Daoy (cell line): ENCODE measurements at places on chromosomes 6 and 20. TPM values are rescaled to one million over a fixed set of nuclear protein-coding genes. Genes with fewer than 3 reads are reported as not detected.
A peak's percentile ranks its signal among the peaks of the same experiment; 100 is the strongest.

Gene ZSCAN23
- total RNA-seq: 3.4 and 8.4 TPM in 2 replicates

DNA sequence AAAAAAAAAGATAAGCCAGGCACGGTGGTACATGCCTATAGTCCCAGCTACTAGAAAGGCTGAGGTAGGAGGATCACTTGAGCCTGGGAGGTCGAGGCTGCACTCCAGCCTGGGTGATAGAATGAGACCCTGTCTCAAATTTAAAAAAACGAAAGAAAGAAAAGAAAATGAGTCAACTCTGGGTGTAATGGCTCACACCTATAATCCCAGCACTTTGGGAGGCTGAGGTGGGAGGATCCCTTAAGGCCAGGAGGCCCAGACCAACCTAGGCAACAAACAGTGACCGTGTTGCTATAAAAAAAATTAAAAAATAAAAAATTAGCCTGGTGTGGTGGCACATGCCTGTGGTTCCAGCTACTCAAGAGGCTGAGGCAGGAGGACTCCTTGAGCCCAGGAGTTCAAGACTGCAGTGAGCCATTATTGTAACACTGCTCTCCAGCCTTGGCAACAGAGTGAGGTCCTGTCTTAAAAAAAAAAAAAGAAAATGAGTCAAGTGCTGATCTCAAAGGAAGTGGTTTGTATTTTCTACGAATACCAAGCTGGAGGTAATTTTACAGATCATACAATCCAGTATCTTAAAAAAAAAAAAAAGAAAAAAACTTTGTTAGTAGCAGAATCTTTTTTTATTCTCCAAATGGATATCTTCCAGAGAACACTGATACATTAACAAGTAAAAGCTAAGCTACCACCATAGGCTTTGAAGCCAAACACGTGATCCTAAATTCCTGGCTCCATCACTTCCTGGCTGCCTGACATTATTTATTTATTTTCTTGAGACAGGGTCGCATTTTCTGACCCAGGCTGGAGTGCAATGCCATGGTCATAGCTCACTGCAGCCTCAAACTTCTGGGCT is 5.7 kb downstream of the COMMD7 start:
- DNase-seq: peak; percentile 62

Gene DNAH8
- under 0.01 TPM in 1 of 2 replicates, not detected in the other for total RNA-seq

- no peak for DNase-seq
Observed at GRCh38 chr20:34328928-34329677, 25.9 kb upstream of the AHCY start.

Gene CST2
- total RNA-seq: not detected in 2 replicates

GRCh38 chr20:62621251-62622110 is 20.8 kb upstream of the SLCO4A1 start:
- no peak for DNase-seq

- DNase-seq: no peak
Observed at GRCh38 chr6:19827247-19827646, 9.9 kb upstream of the ID4 start.

Gene MUCL3
- not detected in 2 replicates for total RNA-seq

Gene PDYN
- not detected in 2 replicates for total RNA-seq

Gene CTAGE9
- total RNA-seq: not detected in 2 replicates

Gene NKX2-4
- 3.8 and 7.3 TPM in 2 replicates for total RNA-seq

- peak; percentile 76 for DNase-seq
Observed at GRCh38 chr20:47336129-47336754, 20.3 kb downstream of the ZMYND8 start.

GRCh38 chr20:53399083-53399482 is 194.6 kb downstream of the ZNF217 start:
- DNase-seq: no peak

DNA sequence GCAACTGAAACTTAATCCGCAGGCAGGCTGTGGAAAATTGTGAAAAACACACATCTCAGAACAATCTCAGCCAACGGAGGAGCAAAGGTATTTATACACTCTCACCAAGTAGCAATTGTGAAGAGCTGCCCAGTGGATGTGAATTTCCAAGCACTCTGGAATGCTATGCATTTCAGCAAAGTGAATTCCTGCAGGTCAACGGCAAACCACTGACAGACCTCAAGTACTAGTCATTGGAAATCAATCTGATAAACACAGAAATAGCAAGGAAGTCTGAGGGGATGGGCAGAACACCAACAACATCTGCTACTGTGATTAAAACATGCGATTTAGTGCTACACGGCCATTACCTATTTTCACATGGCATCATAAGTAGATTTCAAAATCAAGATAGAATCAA is 429.1 kb downstream of the HTR1B start:
- DNase-seq: no peak

DNA sequence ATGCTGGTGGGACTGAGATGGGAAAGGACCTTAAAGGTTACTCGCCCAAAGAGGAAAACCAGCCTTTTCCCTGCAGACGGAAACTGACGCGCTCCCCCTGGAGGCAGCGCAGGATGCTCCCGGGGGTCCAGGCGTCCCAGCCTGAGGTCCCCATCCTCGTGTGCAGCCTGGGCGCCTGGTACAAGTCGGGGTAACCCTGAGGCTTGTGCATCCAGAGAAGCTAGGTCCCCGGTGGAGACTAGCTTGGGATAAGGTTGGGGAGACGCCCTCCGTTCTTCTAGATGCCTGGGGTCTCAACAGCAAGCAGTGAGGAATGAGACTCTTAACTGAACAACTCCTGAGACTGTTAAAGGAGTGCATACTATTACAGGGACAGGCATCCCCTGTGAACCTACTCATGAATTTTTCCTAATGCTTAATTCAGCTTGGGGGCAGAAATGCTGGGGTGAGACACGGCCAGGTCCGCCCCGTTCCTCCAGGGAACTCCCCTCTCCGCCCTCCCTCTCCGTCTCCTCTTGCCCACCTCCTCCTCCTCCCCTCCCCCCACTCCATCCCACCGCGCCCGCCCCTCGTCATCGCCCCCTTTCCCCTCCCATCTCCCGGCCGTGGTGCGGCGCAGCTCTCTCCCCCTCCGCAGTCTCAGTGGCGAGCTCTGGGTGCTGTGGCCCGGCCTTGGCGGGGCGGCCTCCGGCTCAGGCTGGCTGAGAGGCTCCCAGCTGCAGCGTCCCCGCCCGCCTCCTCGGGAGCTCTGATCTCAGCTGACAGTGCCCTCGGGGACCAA is at the start of gene PRSS35:
PRSS35 (plus strand) TSS at position 634 of the 781 bp plus-strand sequence. CDS start 10,908 bp downstream, outside the sequence.
- DNase-seq: peak; percentile 72

Gene SAMD3
- not detected in 2 replicates for total RNA-seq

Gene DDO
- 1.2 and 1.9 TPM in 2 replicates for total RNA-seq

GRCh38 chr20:1822564-1823449 is 72.4 kb upstream of the SIRPA start:
- DNase-seq: no peak

DNA sequence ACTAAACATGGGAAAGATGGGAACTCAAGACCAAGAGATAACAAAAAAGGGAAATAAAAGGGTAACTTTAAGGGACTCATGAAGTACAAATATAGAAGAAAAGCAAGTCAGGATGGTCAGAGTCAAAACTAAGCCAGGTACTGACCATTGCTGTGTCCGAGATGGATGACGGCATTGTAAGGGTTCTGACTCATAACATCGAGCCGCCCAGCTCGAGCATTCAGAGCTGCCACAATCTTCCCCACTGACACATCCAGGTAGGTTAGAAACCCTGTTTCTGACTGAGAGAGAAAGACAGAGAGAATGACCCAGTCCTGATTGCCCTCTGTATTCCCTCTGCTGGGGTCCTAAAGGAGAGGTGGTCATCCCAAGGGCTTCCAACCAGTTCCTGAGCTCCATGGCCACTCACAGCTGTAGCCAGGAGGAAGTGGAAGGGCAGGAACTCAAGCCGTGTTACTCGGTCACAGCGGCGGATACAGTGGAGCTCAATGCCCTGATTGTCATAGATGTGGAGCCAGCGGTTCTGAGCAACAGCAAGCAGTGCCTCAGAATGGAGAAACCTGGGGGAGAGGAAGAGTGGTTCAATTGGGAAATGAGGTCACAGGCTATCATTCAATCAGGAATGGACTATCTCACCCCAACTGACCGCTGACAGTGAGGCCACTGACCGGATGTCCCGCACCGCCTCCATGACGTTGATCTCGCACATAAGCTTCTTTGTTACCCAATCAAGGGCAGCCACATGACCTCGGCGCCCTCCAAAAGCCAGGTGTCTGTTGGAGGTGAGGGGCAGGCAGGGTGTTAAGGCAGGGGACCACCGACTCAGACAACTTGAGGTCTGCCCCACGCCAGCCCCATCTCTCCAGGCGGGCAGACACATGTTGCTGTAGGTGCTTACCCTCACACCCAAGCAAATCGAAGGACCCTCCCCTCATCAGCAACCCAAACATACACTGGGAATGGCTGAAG is 1.8 kb downstream of the WDR46 start:
- no peak for DNase-seq

DNA sequence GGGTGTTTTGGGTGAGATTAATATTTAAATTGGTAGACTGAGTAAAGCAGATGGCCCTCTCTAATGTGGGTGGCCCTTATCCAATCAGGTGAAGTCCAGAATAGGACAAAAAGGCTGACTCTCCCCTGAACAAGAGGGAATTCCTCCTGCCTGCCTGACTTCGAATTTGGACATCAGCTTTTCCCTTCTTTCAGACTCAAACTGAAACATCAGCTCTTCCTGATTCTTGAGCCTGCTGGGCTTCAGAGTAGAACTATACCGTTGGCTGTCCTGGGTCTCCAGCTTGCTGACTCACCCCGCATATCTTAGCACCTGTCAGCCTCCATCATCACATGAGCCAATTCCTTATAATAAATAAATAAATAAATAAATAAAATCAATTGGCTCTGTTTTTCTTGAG is 15.0 kb upstream of the TGM6 start:
- DNase-seq: no peak

DNA sequence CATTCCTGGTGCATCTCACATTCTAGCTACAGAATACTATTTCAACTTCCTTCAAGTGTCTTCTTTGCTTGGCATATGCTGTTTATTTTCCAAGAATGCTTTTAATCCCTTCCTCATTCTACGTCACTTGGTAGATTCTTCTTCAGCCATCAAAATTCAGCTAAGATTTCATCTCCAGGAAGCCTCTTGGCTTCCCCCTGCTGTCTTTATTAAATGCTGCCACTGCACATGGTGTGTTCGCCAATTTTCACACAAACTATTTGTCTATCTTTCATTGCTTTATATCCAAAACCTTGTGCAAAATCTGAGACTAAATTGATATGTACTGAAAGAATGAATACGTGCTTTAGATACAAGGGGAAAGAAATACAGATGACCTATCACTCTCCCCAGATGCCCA is 253.0 kb downstream of the RFPL4B start:
- no peak for DNase-seq

DNA sequence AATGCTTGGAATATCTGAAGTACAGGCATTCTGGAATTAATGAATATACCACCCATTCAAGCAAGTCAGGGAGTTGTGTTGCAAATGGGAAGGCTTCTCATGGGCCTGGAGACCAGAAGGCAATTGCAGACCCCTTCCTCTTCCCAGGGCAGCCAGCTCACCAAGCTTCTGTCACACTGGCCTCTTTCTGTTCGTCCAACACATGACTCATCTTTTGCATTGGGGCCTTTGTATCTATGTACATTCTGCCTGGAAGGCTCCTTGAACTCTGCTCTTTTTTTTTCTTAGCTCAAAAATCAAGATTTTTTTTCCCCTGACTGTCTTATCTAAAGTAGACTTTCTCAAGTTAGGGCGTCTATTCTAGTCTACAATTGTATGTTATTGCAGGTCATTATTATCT is 132.9 kb upstream of the MYLIP start:
- peak; percentile 31 for DNase-seq

- peak; percentile 79 for DNase-seq
Observed at GRCh38 chr6:3744211-3744900, 7.2 kb downstream of the PXDC1 start.

GRCh38 chr6:44224029-44224964 is 902 bp downstream of the SLC29A1 start:
- peak; percentile 68 for DNase-seq

GRCh38 chr6:133769463-133769862 is 119.5 kb upstream of the TCF21 start:
- DNase-seq: peak; percentile 11

- no peak for DNase-seq
Observed at GRCh38 chr20:61443443-61444126, 191.5 kb downstream of the CDH4 start.

GRCh38 chr20:6703047-6703446 is 64.4 kb upstream of the BMP2 start:
- no peak for DNase-seq

Gene SLC16A10
- 1.2 and 7.6 TPM in 2 replicates for total RNA-seq

Gene C6orf15
- not detected in 2 replicates for total RNA-seq

DNA sequence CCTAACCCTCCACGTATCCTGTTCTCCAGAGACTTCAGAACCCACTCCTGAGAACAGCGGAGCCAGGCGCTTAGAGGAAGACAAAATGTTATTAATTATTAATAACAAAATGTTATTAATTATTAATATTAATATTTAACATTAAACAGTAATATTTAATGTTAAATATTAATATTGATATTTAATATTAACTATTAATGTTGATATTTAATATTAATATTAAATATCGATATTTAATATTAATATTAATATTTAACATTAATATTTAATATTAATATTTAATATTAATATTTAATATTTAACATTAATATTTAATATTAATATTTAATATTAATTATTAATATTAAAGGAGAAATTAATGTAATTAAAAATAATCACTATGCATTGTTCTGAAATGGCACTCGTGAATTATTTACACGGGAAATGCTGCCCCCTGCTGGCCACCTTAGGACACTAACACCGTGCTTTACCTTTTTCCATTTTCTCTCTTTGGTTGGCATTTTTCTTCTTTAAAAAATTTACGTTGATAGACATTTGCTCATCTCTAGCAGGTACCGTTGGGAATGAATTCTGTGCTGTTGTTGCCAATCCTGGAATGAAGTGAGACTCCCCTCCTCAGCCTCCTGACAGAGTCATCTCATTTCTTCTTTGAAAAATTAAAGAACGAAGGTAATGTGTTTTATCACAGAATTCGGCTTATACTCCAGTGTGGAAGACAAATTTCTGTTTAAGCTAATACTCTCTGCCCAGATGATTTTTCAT is 7.5 kb upstream of the GGTLC1 start:
- peak; percentile 4 for DNase-seq

- DNase-seq: no peak
Observed at GRCh38 chr6:168609914-168610490, 169.0 kb downstream of the SMOC2 start.

GRCh38 chr20:54499111-54499510 is 23.7 kb downstream of the DOK5 start:
- DNase-seq: no peak

DNA sequence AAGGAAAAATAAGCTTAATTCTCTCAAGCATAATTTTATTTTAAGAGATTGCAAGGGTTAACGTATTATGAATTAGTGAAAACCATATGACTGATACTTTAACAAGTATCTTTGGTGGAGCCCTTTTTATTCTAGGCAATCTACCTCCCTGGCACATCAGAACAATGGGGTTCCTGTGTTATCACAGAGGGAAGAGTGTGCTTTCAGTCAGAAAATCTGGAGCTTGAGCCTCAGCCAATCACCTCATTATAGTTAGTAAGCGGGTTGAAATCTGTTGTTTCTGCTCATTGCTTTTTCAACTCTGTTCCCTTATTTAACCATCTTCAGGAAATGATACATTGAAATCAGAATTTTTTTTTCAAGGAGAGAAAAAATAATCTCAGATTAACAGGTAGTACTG is 391 bp downstream of the ADGRF1 start:
- no peak for DNase-seq

- peak; percentile 89 for DNase-seq
Observed at GRCh38 chr6:142871910-142872331, 73.1 kb downstream of the HIVEP2 start.

Gene F13A1
- 0.06 and 0.12 TPM in 2 replicates for total RNA-seq

Gene EYS
- not detected in 2 replicates for total RNA-seq

Gene HLA-DOB
- total RNA-seq: 0.63 TPM in 1 of 2 replicates, not detected in the other

Gene KIF6
- 0.11 and 4.7 TPM in 2 replicates for total RNA-seq

GRCh38 chr6:116338943-116339342 is 31.8 kb upstream of the DSE start:
- DNase-seq: no peak

Gene LST1
- total RNA-seq: 0.09 and 3.5 TPM in 2 replicates
